ENCODE measurements at places on chromosomes 6 and 20. TPM values are rescaled to one million over a fixed set of nuclear protein-coding genes. Genes with fewer than 3 reads are reported as not detected.

- DNase-seq: no peak
Observed at GRCh38 chr6:40720375-40720748, 133.2 kb upstream of the LRFN2 start.

- no peak for DNase-seq
Observed at GRCh38 chr20:24634855-24635254, 165.4 kb downstream of the SYNDIG1 start.

DNA sequence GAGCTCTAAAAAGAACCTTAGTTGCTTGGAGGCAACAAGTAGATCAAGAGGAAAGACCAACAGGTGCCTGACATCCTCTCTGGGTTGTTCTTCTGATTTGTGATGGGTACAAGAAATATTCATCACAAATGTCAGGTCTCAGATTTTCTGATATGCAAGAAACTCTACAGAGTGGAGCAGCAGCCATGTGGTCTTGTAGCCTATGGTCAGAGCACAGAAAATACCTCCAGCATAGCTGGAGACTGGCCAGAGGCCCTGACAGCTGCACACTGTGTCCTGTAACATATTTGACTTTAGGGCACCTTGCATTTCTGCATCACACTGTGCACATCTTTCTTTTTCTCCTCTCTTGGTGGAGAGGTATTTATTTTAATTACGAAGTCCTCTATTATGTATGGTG lies 116.3 kb downstream of the GMPR start:
- no peak for DNase-seq

GRCh38 chr6:154498340-154498934 lies 12.0 kb downstream of the CNKSR3 start:
- no peak for DNase-seq

- no peak for DNase-seq
Observed at GRCh38 chr20:36454698-36455427, 86.5 kb upstream of the MYL9 start.

DNA sequence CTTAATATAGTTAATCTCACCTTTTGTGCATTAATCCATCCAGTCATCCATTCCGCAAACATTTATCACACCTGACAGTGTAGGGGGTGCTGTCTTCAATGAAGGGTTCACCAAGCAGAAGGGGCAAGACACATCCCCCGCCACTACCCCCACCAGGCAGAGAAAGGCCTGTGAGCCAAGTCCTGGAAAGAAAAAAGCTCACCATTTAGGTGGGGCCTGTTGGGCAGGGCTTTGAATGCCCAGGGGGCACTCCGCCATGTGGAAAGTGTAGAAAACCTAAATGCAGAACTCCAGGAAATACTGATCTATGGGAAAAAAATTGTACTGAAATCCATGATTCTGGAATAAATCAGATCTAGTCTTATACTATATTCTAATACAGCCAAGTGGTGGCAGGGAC lies 4.8 kb upstream of the STX16 start:
- no peak for DNase-seq

GRCh38 chr6:109073344-109074132 lies 21.1 kb downstream of the SESN1 start:
- DNase-seq: peak; percentile 73

DNA sequence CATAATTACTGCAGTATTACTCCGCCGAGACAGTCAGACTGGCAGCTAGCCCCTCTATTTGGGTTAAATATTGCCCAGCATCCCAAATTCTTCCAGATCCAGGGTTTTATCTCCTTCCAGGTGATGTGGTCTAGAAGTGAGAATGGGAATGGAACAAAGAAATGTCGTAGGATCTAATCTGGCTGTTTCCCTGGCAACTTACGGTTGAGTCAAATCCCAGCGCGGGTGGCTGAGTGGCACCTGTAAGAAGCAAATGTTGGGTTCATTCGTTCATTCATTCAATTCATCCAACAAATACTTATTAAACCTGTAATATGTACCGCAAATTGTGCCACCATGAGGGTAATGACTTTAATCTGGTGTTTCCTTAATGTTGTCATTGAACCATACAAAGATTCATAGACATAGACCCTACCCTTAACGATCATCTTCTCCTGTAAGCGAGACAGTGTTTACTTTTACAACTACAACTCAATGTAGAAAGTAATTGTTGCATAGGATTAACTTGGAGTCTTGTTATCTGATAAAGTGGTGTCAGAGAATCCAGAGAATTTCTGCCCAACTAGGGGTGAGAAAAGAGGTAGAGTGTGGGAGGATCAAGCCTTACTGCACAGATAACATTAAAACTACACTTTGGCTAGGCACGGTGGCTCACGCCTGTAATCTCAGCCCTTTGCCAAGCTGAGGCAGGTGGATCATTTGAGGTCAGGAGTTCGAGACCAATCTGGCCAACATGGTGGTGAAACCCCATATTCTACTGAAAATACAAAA lies 91.3 kb upstream of the ADGRF1 start:
- DNase-seq: no peak

GRCh38 chr6:16409531-16410441 lies 171.4 kb downstream of the GMPR start:
- peak; percentile 42 for DNase-seq

DNA sequence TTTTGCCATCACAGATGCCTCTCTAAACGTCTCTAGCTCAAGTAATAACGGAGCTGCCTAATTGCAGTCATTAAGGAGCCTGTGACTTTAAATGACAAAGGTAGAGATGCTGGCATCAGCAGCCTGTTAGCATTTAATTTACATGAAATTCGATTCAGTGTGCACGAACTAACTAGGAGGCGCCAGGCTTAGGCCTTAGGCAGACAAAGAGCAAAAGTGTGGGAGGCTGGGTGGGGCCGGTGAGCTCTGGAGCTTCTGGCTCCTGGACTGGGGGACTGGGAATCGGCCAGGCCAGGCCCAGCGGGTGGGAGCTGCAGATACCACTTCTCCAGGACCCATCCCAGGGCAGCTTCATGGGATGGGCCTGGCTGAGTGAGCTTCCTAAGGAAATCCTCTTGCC lies 170.0 kb upstream of the AGPAT4 start:
- no peak for DNase-seq

GRCh38 chr6:4017834-4018170 lies 61.1 kb downstream of the FAM217A start:
- DNase-seq: peak; percentile 22

DNA sequence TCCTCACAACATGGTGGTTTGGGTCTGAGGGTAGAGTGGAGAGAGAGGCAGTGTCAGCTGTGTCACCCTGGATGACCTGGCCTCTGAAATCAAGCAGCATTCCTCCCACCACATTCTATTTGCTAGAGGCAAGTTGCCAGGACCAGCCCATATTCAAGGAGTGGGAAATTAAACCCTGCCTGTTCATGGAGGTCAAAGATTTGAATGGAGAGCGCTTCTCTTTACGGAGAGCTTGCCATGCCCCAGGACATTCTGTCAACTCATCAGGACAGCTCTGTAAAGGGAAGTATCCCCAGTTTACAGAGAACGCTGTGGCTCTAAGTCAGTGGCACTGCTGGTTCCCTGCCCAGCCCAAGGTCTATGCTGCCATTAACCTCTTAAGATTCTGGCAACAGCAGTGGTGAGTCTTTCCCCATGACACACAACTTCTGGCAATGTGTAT lies 90.0 kb upstream of the INSM1 start:
- no peak for DNase-seq

DNA sequence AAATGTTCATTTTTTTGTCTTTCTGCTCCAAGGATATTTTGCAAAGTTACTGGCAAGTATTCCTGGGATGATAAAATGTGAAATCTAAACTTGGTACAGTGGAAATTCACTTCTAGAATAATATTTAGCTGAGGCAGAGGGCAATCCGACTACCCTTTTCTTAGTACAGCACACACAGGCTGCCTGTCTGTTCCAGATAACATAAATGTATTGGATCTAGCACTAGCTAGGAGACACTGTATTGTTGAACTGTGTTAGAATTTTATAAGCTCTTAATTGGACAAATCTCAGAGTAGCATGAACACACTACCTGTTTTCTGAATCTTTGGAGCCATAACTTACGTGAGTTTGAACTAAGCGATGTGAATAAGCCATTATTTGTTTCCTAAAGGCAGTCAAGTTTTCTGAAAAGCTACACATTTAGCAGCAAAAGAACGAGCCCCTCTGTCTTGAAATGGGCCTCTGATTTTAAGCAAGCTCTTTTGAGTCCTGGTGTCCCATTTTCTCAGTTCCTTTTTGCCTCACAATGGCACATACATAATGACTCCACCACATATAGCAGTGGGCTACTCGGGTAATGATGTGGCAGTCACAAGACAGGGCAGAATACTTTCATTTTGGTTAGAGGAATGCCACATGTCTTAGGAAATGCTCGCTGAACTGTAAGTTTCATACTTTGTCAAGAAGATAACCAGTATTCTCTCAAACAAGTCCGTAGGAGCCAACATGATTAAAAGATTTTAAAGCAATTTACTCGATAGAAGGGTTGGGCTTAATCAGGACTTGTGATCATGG lies 116.5 kb upstream of the ESR1 start:
- DNase-seq: no peak

Gene CFB
- not detected for total RNA-seq

Gene ADTRP
- 44.3 TPM for total RNA-seq

Gene EEF1A1
- 7,976 TPM for total RNA-seq
